NCI-H524 treated with DMSO at 0.1 percent for 48 hours (cell line): ENCODE measurements at places on chromosomes 11 and 22.
A peak's percentile ranks its signal among the peaks of the same experiment; 100 is the strongest.

GRCh38 chr11:109521571-109522086 is 99.6 kb downstream of the C11orf87 start:
- DNase-seq: no peak

- DNase-seq: no peak
These were observed 132.0 kb downstream of the MRTFA start for GRCh38 chr22:40504285-40505249.

DNA sequence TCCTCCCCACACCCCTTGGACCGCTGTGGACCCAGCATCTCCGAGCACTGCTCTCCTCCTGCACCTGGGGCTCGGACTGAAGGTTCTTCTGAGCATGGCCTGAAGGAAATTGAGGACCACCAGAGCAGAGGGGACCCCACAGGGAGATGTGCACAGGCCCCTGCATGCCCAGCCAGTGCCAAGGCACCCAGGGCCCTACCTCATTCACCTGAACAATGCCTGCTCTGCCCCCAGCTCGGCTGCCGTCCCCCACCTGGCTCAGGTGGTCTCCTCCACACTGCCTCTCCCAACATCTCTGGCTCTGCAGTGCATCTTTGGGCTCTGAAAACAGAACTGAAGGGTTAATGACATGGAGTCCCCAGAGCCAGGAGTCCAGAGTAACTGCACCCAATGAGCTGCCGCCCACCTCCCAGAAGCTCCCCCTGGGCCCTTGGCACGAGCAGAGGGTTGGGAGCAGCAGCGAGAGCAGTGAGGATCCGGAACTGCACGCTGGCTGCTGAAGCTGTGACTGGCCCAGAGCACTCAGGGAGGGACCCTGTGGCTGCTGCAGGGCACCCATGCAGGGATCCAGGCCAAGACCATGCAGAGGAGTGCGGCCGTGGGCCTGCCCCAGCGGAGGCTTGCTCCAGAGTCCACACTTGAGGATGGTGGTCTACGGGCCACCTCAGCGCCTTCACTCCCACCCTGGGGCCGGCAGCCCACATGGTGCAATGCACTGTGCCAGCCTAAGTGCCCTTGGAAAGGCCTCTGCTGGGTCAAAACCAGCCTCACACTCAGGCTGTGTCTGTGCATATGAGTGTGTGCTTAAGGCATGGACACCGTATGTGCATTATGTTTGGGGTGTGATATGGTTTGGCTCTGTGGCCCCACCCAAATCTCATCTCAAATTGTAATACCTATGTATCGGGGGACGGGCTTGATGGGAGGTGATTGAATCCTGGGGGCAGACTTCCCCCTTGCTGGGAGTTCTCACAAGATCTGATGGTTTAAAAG is 686.1 kb downstream of the TBC1D22A start:
- DNase-seq: no peak

- DNase-seq: no peak
These were observed 7.4 kb downstream of the OR10D3 start for GRCh38 chr11:124190298-124191139.

- DNase-seq: no peak
These were observed 15.9 kb upstream of the APOBEC3A start for GRCh38 chr22:38941488-38941987.

GRCh38 chr11:3613998-3614741 is 27.6 kb downstream of the ART5 start:
- DNase-seq: no peak

GRCh38 chr11:62054484-62055121 is 69.2 kb upstream of the INCENP start:
- DNase-seq: peak; percentile 29

GRCh38 chr11:112523477-112523876 is 262.8 kb upstream of the PLET1 start:
- DNase-seq: no peak

GRCh38 chr22:40922484-40923303 is 28.5 kb upstream of the RBX1 start:
- no peak for DNase-seq

GRCh38 chr11:35814720-35815305 is 129.0 kb upstream of the LDLRAD3 start:
- DNase-seq: no peak

GRCh38 chr11:2265396-2265795 is 5.0 kb downstream of the ASCL2 start:
- no peak for DNase-seq

DNA sequence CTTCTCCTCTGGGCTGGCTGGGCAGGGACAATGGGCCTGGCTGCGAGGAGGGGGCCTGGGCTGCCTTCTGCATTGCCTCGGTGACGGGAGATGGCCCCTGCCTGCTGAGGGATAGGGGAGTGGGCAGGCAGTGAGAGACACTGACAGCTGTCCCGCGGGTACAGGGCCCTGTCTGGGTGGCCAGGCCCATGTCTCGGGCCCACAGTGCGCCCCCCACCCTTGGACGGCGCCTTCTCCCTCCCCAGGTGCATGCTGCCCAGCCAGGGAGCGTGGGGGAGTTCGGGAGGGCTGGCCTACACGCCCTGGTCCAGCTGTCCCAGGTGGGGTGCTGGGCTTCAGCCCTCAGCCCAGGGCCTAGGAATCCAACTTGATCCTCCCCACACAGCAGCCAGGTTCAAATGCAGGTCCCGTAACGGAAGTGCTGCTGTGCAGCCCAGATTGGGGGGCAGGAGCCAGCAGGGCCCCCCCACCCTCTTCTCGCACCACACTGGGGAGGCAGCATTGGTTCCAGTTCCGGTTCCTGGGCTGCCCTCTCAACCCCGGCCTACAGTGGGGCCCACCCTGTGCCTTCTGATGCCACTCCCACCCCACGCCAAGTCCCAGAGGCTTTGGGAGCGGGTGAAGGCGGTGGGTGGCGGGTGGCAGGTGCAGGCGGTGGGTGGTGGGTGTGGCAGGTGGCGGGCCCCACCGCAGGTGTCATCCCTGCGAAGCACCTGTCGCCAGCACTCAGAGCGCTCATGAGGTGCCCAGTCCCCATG is 7.3 kb upstream of the TSSC4 start:
- DNase-seq: no peak

DNA sequence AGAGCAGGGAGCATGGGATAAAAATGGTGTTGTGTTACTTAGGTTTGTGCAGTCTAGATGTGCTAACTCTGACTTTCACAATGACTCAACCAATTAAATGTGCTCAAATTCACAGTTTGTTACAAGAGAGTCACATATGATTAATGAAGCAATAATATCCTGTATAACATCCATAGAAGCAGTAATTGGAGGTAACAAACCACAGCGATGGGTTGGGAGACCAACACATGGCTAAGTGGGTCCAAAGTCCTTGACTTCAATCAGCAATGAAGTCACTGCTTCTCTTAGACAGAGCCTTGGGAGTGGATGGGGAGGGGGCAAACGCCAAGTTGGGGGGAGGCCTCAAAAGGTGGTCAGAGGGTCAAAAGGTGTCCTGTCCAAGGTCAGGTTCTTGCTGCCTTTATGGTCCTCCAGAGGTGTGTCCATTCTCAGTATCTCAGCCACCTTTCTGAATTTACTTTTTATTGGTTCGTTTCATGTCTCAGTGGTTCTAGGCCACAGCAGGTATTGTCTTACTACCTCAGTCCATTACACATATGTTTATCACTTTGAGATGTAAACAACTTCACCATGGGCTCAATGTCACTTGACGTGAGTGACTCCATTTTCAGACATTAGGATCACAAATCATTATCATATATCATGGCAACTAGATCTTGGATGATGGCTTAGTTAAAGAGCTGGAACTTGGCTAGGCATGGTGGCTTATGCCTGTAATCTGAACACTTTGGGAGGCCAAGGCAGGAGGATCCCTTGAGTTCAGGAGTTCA is 32.4 kb downstream of the SLN start:
- no peak for DNase-seq

- no peak for DNase-seq
These were observed 92.9 kb downstream of the MORC2 start for GRCh38 chr22:30875481-30876215.

DNA sequence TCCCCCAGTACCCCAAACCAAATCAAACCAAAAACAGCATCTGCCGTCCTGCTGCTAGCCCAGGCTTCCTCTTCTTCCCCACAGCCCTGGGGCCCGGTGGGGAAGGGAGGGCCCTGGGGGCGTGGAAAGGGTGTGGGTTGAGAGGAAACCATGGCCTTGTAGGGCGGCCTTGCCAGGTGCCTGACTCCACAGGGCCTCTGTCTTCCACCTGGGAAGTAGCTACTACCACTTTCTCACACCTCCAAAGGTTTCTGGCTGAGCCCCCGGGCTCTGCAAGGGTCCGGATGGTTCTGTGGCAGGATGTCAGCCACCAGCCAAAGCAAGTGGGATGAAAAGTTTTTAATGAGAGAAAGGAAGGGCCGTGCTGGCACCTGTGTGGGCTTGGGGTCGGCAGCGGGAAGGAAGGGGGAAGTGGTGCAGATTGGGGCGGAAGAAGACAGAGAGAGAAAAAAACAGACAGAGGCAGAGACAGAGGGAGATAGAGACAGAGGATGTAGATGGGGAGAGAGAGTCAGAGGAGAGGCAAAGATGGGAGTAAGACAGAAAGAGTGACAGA is 10.5 kb downstream of the TPST2 start:
- DNase-seq: no peak

DNA sequence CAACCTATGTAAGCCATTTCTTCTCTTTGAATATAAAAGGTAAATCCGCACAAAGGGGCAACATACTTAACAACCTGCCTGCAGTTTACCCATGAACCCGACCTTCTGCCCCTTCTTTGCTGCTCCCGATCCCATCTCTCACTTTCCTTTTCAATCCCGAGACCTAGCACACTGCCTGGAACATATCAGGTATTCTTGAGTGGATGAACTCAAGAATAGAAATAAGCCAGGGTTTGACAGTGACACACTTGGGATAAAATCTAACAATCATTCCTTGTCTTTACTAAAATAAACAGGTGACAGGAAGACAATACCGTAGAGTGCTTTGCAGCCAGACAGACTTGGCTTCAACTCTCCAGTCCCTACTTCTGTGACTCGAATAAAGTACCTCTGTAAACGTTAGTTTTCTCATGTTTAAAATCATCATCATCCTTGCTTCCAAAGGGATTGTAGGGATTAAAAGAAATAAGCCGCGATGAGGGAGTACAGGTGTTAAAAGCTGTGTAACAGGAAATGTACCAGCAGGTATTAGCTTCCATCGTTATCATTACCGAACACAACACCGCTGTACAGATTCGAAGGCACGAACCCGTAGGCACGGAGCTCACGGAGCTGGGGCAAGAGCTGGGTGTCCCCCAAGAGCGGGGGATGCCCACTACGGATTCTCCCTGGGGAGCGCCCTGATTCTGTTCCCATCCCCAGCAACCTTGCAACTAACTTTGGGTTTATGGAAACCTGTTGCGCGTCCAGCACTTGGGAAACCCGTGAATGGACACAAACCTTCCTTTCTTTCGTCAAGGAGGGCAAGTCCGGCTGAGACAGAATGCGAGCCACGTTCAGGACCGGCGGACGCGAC is 720 bp downstream of the UFD1 start:
- no peak for DNase-seq

DNA sequence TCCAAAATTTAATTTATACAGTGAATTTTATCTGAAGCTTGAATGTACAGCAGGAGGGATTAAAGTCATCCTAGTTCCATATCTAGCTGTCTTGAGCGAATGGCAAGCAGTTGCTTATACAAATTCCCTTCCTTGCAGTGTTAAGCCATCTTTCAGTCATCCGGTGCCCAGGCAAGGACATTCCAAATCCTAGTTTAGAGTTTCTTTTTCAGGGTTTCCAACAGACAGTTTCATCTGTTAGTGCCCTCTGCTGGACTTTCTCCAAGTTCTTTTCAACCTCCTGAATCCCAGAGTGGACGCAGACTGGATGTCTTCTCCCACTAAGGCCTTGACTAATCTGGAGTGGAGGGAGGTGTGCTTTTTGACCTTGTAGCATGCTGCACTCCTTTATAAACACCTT is 45.4 kb downstream of the GRAMD1B start:
- DNase-seq: no peak

DNA sequence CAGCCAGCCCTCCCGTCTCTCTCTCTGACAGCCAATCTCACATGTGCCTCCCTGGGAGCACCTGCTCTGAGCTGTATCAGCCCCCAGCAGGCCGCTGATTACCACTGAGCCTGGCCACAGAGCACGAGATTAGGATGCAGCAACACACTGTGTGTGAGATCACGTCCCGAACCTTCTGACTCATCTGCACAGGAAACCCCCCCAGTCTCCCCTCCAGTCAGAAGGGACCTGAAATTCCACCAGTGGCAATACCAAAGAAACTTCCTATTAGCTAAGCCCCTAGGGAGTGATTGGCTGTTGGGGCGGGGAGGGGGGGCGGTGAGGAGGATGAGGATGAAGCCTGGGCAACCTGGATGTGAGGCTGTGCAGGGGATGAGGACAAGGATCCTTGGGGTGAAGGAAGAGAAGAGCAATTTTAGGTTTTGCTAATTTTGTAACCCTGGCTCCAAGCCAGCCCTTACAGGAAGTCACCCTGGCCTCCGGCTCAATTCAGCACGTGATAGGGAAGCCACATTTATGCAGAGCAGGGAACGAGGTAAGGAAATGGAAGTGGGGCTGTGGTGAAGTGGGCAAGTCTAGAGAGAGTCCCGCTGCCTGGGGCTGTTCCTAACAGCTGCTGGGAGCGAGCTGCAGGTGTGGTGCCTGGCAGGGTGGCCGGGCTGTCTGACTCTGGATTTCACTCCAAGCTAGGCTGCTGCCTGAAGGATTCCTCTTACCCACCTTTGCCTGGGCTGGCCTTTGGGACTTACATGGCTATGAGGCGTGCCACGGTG is 1.9 kb downstream of the SLC43A3 start:
- no peak for DNase-seq

DNA sequence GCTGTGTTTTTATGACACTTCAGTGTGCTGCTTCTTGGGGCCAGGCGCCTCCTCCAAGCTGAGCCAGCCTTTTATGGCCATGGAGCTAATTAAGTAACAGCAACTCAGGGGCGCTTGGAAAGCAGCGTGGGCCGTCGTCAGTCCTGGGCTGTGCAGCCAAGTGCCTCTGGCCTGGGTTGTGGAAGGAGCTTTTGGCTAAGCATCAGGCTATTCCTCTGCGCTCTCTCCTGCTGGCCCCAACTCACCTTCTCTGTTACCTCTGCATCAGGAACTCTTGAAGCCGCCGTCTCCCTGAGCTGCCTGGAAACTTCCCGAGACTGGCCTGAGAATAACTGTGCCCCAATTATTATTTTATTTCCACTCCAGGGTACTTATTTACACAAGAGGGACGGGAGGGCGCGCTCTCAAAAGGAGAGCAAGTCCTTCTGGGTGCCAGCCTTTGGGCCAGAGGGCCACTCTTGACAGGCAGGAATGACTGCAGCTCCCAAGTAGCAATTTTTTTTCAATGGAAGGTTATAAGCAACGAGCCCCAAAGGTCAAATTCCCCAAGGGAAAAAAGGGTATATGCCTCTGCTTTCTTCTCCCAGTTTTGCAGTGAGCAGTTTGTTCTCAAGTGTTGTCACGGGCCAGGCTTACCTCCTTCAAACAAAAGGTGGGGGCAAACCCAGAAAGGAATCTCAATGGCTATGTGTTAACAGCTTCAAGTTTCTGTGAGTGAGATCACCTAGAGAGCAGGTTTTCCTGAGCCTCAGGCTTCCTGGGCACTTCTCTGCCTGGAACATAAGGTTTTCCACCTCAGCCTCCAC is 38.5 kb upstream of the NAV2 start:
- no peak for DNase-seq

- no peak for DNase-seq
These were observed 4.2 kb upstream of the IFITM10 start for GRCh38 chr11:1754376-1755150.

GRCh38 chr11:68674461-68674860 is 9.9 kb upstream of the GAL start:
- DNase-seq: no peak
